ENCODE measurements at places on chromosomes 5 and 9.

DNA sequence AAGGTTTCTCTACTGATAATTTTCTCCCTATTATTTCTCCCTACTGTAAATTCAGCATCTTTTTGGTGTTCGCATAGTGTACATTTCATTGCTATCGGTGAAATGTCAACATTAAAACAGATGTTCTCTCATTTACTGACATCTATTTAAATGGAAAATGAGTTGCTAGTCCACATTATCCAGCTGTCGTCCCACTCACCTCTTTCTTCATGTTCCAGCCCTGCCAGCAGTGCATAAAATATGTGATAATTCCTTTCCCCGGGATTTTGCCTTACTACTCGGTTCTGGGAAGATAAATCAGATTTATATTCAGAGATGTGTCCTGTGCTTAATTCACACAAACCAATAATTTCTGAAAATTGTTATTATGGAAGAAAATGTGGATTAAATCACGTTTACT is 155.8 kb downstream of the MYO10 start:
- DNase-seq, result no peak

- no peak for DNase-seq
These were observed 720.2 kb upstream of the TYRP1 start for GRCh38 chr9:11973011-11973410.

DNA sequence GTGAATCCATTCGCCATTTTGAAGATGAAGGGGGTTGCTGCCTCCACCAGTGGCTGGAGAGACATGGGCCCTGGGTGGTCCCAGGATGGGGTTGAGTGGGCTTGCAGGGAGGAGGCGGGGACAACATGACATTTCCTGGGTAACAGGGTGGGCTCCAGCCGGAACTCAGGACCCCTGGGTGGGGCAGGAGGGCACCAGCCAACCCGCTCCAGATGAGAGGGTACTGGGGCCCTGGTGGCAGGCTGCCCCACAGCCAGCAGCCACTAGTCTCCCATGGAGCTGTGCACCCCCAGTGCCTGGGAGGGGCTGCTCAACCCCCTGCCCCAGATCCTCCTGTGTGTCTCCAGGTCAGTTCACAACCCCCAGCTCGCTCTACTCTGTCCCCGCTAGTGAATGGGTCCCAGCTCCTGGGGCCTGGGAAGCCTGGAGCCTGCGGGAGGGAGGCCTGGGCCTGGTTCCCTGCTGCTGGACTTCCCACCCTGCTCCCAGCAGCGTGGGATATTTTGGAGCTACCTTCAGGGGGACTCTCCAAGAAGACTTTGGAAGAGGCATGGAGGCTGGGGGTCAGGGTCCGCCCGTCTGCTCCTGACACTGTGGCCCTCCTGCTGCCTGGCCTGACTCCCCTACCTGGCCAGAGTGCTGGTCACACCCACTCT is 55.9 kb downstream of the AHRR start:
- DNase-seq, result no peak

GRCh38 chr5:44361342-44362001 is 27.7 kb downstream of the FGF10 start:
- DNase-seq, result no peak

GRCh38 chr5:87268970-87269377 is 1.3 kb downstream of the RASA1 start:
- DNase-seq, result no peak

GRCh38 chr5:5613261-5613990 is 190.9 kb downstream of the ICE1 start:
- no peak for DNase-seq

- DNase-seq, result no peak
These were observed 18.8 kb upstream of the HSD17B3 start for GRCh38 chr9:96320749-96321280.

DNA sequence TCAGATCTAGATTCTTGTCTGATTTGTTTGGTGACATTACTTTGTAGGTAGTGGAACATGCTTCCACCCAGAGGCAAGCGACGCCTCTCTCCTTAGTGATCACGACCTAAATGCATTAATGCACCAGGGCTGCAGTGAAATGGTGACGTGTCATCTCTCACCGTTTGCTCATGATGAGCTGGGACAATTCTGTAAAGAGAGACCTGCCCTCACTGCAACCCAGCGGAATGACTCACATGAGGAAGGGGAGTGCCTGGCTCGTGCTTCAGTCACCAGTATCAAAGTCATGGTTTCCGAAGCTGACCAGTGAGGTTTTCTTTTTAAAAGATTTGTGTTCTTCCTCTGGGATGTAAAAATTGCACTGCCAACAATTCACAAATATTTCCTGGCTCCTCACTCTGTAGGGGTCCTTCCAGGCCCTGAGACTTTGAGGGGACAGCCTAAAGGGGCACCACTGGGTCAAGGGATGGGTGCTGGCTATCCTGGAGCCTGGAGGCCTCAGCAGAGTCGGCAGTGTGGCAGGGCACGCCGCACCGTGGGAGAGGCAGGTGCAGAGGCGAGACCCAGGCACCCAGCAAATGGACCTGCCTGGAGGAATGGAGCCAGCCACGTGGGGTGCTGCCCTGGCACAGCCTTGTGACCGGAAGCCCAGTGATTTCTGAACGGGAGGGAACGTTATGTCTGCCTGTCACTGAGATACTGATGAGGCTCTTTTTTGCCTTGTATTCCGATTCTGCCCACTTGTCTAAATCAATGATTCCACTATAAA is 17.3 kb downstream of the QSOX2 start:
- DNase-seq, result peak; percentile 47

DNA sequence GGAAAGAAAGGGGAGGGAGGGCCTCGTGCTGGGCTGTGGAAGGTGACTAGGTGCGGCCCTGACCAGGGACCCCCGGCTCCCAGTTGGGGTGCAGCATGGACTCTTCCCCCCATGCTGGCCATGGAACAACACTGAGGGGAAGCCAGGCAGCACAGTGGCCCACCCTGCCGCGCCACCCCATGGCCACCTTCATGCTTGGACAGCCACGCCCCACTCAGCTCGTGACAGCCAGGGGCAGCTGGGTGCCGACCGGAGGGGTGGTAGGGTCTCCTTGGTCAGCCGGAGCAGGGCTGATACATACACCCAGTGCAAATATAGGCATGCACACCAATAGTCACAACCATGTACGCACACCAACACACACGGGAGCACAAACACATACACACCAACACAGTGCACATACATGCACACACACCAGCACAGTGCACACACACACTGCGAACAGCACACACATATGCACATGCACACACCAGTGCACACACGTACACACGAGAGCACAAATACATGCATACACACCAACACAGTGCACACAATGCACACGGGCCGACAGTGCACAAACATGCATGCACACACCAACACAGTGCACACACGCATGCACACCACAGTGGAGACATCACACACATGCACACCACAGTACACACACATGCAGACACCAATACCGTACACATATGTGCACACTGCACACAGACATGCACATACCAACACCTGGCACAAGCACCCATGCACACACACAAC is 8.3 kb downstream of the SOHLH1 start:
- no peak for DNase-seq

DNA sequence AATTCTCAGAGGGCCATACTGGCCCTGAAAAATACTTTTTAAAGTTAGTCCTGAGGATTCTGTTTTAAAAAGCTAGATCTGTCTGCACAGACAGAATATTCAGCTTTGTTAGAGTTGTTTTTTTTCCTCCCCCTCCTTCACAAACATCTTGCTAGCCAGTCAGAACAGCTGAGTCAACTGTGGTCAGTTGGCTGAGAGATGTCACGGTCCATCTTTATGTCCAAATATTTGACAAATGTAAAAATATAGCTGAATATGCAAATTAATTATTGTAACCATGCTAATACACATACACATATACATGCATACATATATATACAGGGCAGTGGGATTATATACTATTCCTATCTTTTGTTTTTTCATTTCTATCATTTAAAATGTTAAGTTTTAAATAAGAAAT is 33.9 kb downstream of the UNC13B start:
- DNase-seq, result no peak

DNA sequence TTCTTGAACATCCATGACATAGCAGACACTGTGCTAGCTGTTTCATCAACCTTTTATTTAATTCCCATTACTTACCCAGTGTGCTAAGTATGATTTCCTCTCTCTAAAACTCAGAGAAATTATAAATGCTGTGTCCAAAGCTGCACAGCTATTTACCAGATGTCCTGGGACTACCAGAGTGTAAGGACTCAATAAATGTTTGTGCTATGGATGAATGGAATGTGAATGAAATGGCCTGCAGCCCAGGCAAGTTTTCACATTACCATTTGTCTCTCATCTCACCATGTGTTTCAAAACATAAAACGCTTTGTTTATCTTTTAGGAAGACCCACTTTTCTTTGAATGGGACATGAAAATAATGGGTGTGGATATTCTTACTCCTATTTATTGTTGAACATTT is 96.2 kb downstream of the ARHGEF28 start:
- no peak for DNase-seq

GRCh38 chr9:116468369-116468768 is 218.7 kb upstream of the TRIM32 start:
- no peak for DNase-seq

DNA sequence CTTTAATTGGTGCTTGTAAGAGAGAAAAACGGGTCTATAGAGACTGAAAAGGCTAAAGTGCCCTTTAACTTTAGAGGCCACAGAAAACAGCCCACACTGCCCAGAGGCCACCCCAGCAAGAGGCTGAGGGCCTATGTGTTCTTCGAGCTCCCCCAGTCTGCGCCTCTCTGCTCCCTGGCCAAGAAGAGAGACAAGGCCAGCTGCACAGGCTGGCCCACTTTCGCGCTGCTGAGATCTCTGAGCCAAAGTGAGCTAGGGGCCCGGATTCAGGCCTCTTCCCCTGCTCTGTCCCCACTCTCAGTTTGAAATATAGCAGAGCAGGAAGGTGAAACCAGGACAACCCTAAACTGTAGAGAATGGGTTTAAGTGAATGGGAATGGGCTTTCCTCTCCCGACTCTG is 132.0 kb upstream of the TRIM32 start:
- DNase-seq, result no peak

DNA sequence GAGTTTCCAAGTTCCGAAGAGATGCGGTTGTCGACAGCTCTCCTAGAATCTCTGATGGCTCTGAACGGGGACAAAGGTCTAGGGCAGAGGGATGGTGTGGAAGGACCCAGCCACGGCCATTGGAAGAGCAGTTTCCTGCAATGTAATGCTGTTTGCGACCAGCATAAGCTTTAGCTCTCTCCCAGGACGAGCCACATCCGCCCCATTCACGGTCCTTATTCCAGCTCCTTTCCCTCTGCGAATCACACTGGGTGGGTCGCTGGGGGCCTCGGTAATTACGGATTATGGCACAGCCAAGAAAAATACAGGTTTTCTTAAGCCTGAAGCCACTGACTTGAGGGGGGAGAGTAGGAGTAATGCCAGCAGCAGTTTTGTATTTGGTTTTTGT is 22.7 kb downstream of the ANXA2R start:
- DNase-seq, result no peak

GRCh38 chr5:33048315-33048714 is 337.2 kb downstream of the NPR3 start:
- DNase-seq, result no peak

GRCh38 chr9:133533857-133534256 is 647 bp upstream of the ADAMTSL2 start:
- DNase-seq, result no peak

- peak; percentile 67 for DNase-seq
These were observed 28.7 kb downstream of the NEK6 start for GRCh38 chr9:124286292-124286931.

DNA sequence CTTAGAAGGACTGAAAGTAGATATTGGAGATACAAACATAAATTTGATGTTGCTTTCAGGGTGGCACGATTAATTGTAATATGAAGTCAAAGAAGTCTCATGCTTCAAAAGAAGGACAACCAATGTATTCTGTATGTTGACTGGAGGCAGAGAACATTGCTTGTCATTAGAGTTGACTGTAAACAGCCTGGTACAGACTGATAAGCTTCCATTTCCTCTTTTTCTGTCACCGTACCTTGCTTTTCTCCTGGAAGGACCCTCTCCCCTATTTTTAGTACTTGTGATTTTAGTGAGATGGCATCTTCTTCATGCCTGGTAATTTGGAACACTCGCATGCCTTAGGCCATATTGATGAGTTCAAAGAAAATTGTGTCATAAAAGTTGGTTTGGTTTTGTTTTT is 809.4 kb downstream of the PRELID2 start:
- DNase-seq, result no peak

DNA sequence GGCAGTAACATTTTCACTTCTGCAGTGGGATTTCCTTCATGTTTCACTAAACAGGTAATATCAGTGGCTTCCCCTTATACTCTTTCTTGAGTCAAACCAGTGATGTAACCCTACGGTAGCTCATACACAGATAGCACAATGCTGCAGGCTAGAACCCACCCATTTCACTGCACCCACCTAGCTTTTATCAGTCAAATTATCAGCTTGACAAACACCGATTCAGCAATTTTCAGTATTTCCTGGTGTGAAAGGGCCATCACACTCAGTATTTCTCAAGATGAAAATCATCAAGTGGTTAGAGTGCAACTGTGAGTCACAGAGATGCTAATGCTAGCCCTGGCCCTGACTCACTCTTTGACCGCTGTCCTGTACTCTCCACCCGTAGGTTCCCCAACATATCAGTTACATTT is 242.3 kb upstream of the PTGER4 start:
- peak; percentile 22 for DNase-seq

DNA sequence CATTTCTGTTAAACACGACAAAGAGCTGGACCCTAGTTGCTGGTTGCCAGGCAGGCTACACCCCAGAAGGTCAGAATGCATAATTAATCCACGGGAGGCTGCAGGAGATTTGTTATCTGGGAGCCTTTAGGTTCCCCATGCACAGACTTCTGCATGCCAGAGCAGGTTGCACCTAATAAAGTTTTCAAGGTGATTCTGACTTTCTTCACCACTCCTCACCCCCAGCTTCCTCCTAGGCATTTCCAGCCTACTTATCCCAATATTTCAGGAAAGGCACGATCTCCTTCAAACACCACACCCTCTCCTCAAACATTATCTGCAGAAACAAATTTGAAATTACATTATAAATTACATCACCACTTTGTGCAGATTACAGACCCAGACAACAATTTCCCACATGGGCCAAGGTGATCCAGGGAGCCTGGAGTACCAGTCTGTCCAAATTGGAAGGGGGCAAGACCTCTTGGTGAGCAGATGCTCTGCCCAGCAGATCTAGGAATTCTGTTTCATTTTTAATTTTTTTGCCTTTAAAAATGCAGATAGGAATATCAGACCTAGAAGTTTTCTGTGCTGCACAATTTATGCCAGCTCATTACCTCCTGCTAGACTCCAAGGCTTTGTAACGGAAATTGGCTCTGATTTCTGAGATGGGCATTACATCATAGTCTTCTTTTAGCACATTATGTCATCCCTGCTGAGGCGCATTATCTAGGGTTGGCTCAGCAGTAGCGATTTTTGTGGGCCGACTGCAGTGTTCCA is 363.4 kb upstream of the SLC30A5 start:
- DNase-seq, result no peak

DNA sequence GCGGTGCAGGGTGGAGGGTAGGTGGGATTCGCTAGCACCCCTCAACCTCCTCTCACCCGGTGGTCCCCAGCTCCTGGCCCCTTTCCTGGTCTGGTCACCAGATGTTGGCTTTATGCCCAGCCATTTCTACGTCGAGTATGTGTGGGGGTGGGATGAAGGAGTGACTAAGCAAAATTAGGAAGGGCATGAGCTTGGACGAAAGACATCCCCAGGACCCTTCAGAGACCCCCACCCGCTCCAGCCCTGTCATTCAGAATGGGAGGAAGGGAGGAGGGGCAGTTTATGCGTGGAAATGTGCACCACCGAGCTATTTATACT is 742 bp downstream of the BHMT2 start:
- no peak for DNase-seq

GRCh38 chr5:11048760-11049159 is 287.7 kb upstream of the DAP start:
- no peak for DNase-seq
